ENCODE measurements at places on chromosomes 5 and 9.
A peak's percentile ranks its signal among the peaks of the same experiment; 100 is the strongest.

GRCh38 chr5:50767588-50767987 lies 101.2 kb downstream of the PARP8 start:
- no peak for DNase-seq

DNA sequence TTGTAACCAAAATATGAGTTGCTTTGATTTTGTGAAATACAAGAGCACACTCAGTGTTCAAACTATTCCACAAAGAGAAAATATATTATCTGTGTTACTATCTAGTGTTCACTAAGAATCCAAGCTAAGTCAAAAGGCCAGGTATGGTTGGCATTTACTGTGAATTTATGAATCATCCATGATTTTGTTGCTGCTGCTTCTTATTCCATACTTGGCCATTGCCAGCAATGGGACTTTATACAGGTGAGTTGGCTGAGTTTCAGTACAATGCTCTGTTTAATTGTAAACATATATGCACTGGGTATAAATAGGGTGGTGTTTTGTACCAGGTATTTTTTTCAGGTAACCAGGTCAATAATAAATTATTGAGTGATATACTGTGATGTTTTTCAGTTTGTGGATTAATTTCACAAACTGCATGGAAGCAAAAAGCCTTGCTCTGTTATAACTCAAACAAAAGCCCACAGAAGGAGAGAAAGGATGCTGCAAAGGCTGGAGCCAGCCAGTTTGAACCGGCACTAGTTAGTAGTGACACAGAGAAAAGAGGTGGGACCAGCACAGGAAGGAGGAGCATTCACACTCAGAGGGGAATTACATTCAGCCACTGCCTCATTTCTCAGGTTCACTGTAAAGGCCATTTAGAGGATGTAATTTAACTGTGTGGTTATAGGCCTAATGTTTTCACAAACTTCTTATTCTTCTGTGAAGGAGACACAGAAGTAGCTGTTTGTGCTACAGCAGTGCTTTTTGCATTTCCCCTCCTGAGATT lies 381.8 kb downstream of the ADGRV1 start:
- DNase-seq: peak; percentile 44

DNA sequence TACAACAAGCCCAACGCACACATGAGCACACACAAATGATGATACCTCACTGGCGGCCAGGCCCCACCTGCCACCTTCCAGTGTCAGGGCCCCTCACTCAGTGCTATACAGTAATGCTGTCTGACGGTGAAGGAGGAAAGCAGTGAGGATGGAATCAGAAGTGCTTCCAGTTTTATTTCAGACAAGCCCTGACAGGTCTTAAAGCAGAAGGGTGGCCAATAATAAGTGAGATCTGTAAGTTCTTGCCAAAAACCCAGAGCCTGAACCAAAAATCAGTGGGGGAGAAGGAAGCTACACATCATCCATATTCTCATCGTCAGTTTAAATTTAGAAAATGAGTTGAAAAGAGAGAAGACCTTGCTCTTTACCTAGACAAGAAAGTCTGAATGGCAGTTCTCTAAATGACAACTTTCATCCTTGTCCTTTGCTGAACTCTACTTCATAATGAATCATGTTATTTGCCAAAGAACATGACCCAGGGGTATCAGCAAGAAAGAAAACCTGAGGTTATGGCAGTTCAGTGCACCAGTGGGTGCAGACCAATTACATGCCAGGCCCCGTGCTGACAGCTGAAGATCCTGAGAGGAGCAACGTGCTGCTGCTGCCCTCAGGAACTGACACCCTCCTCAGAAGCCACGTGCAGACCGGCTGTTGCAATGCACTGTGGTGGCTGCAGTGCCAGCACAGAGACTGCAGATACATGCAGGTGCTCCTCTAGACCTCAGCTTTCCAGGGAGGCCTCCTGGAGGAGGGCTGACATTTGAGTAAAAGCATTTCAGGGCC lies 118.7 kb downstream of the DROSHA start:
- no peak for DNase-seq

DNA sequence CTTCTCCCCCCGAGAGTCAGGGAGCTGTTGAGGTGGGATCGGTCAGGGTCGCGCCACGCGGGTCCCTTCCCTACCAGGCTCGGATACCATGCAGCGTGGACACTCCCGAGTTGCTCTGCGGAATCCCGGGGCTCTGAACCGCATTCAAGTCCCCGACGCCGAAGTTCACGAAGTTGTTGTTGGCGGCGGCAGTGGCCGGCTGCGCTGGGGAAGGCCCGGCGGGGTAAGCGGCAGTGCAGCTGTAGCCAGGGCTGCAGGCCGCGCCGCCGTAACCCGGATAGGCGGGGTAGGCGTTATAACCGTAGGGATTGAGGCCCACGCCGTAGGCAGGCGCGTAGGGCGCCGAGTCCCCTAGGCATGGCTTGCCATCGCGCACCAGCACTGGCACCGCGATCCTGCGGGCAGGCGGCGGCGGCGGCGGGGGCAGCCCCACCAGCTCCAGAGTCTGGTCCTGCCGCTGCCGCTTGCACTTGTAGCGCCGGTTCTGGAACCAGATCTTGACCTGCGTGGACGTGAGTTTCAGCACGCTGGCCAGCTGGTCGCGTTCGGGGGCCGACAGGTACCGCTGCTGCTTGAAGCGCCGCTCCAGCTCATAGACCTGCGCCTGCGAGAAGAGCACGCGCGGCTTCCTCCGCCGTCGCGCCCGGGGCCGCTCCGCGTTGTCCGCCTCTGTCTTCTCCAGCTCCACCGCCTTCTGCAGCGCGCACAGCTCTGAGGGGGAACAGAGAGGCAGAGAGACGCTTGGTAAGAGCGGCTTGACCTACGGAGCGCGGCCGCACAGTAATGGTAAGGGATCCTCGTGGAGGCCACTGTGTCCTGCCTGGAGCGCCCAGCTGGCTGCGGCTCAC lies 2.3 kb downstream of the NKX2-5 start:
- DNase-seq: no peak

GRCh38 chr5:5460311-5460710 lies 37.8 kb downstream of the ICE1 start:
- no peak for DNase-seq
